ENCODE measurements at places on chromosomes 4 and X.

DNA sequence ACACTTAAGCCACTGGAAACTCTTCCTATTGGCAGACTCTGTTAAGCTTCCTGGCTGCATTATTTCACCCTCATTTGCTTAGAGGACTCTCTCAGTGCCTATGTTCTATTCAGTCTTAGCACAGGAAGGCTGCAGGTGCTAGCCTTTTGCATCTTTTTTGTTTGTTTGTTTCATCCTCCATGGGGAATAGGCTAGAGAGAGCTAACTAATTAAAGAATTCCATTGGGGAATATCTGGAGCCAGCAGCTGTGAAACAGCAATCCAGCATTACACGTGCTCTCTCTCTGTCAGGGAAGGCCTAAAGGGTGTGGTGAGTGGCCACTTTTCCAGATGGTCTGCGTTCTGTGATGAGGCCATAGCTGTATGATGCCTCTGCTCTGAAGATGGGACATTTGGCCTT is 633.6 kb downstream of the SPRY1 start:
- DNase-seq: no peak
- no peaks in the 10 kb centered on the region for H3K4me1 ChIP-seq
- peaks cover 2% of the 10 kb centered on the region for H3K27me3 ChIP-seq
- no peak overlapping the region for H3K4me3 ChIP-seq
- H3K36me3 ChIP-seq: no peaks in the 10 kb centered on the region

DNA sequence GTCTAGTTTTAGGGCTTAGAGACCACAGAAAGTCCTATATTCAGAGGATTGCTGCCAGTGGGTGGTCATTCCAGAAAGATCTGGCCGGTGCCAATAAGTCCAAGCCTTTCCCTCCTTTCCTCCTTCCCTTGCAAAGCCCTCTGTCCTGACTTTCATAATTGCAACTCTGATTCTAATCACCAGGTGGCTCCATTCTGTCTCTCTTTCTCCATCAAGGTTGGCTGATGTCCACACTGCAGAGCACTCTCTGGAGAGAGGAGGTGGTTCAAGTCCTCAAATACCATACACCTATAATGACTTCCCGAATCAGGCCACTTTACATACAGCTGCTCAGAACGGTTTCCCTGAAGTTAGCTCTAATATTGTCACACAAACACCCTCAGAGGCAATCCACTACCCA is 22.4 kb upstream of the ARMCX4 start:
- H3K27ac ChIP-seq: no peak overlapping the region
- H3K36me3 ChIP-seq: no peaks in the 10 kb centered on the region
- H3K4me3 ChIP-seq: no peak overlapping the region
- no peak for DNase-seq
- H3K4me1 ChIP-seq: no peaks in the 10 kb centered on the region

- DNase-seq: no peak
- H3K36me3 ChIP-seq: peaks cover 2% of the 10 kb centered on the region
- no peaks in the 10 kb centered on the region for H3K27me3 ChIP-seq
- no peak overlapping the region for H3K4me3 ChIP-seq
Measured at GRCh38 chr4:146261041-146261440, 46.7 kb downstream of the REELD1 start.

- H3K27me3 ChIP-seq: no peaks in the 10 kb centered on the region
- no peak overlapping the region for H3K4me3 ChIP-seq
- H3K36me3 ChIP-seq: no peaks in the 10 kb centered on the region
- no peak for DNase-seq
Measured at GRCh38 chr4:187302457-187303150, 578.9 kb upstream of the FAT1 start.

GRCh38 chr4:8278009-8278395 is 8.4 kb downstream of the HTRA3 start:
- peaks cover 2% of the 10 kb centered on the region for H3K27me3 ChIP-seq
- H3K27ac ChIP-seq: no peak overlapping the region
- no peaks in the 10 kb centered on the region for H3K4me1 ChIP-seq

GRCh38 chrX:2708021-2708420 is 16.9 kb downstream of the CD99 start:
- H3K27me3 ChIP-seq: no peaks in the 10 kb centered on the region
- no peak for DNase-seq
- H3K4me3 ChIP-seq: peak overlapping the region; percentile 18
- H3K27ac ChIP-seq: peak overlapping the region; percentile 83

DNA sequence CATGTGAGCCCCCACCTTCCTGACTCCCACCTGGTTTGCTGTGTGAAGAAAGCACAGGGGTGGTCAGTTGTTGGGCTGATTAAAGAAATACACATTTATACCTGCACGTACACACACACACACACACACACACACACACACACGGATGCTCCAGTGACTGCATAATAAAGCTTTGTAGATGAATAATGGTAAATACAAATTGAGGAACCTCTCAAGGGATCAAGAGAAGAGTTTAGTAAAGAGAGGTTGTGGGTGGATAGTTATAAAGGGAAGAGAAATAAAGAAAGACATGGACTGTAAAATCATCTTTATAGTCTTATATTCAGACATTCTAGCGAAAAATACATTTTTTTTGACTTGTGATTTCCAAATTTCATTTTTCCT is 144.1 kb downstream of the MGST2 start:
- DNase-seq: no peak
- H3K4me3 ChIP-seq: no peak overlapping the region
- H3K4me1 ChIP-seq: no peaks in the 10 kb centered on the region
- H3K27me3 ChIP-seq: peaks cover 20% of the 10 kb centered on the region
- no peak overlapping the region for H3K27ac ChIP-seq

DNA sequence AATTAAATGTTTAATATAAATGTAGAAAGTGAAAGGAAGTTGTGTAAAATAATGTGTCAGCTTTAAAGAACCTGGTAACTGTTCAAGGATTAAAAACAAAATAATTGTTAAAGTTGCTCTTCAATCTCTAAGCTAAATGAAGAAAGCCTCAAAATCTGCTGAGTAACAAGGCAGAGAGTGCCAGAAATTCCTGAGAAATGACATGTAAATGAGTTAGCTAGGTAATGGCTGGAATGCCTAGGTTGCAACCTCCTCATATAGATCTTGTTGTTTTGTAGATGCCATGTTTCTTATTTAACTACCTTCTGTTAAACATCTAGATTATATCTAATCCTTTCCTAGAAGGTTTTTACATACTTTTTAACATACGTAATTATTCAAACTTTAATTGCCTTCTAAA is 763.6 kb upstream of the AGA start:
- H3K27me3 ChIP-seq: no peaks in the 10 kb centered on the region
- no peaks in the 10 kb centered on the region for H3K4me1 ChIP-seq
- DNase-seq: no peak
- no peak overlapping the region for H3K27ac ChIP-seq
- no peaks in the 10 kb centered on the region for H3K36me3 ChIP-seq

DNA sequence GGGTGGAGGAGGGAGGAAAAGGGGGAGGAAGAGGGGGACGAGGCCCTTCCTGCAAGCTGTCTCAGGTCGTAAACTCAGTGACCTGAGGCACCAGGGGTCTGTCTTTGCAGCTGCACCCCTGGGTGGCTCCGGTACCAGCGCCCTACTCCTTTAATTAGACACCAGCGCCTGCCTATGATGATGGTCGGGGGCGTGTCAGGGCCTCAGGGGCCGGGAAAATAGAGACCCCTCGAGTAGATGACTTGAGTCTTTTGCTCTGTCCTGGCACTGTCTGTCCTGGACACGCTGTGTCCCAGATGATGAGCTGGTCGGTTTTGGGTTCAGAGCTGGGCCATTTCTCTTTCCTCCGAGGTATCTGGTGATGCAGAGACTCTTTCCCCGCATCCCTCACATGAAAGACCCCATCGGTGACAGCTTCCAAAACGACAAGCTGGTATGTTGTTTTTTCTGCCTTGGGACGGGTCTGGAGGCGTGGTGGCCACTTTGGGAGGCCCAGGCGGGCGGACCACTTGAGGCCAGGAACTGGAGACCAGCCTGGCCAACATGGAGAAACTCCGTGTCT is 11.2 kb downstream of the SLC25A6 start:
- H3K4me3 ChIP-seq: no peak overlapping the region
- no peak for DNase-seq
- H3K4me1 ChIP-seq: no peaks in the 10 kb centered on the region
- H3K36me3 ChIP-seq: peaks cover 28% of the 10 kb centered on the region
- no peak overlapping the region for H3K27ac ChIP-seq
- no peaks in the 10 kb centered on the region for H3K27me3 ChIP-seq

DNA sequence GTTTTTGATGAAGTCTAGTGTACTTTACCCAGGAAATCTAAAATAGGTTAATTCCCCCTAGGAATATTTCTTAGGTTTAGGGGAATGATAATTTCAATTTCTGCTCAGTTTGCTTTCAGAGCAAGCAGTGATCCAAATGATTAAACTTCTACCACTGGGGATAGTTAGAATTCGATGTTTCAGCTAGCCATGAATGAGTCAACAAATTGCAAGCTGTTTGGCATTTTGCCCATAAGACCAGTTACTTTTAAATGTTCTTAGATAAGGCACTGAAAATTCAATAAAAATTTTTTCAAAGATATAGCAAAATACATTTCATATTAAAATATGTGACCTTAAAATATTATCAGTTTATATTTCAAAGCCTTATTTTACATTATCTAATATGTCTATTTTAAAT is 993.6 kb downstream of the ARAP2 start:
- H3K4me1 ChIP-seq: no peaks in the 10 kb centered on the region
- H3K27ac ChIP-seq: no peak overlapping the region
- H3K4me3 ChIP-seq: no peak overlapping the region
- no peaks in the 10 kb centered on the region for H3K36me3 ChIP-seq

DNA sequence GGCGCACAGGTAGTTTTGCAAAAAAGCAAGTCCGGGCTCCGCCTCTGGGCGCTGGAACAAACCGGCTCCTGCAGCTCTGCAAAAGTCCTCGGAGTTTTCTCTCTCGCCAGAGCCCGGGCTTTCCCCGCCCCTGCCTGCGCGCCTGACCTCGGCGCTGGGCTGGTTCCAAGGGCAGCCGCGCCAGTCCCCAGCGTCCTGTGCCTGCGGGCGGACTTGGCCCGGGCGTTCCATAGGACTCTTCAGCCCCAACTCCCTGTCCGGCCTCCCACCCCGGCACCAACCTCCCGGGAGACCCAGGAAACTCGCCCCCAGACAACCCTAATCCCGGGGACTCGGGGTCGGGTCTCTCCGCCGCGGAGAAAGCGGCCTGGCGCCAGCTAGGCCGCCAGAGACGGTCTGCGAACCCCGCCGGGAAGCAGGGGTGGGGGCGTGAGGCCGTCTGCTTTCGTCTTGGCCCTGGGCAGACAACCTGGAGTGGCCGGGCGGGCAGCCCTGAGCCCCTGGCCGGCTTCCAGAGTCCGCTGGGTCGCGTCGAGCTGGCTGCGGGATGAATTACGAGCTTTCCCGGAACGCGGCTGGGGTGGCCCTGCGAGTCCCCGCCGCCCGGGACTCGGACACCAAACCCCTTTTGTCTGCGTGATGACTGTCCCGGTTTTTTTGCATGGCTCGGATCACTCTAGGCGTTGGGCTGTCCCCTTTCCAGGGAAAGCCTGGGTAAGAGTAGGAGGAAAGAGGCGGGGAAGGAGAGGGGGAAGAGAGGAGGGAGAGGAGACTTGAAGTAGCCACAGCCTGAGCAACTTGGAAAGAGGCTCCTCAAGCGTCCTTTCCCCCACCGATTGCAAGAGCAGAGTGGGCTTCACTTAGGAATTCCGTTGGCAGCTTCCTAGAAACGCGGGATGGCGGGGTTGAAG is 916 bp downstream of the MXRA5 start:
- no peak overlapping the region for H3K27ac ChIP-seq
- DNase-seq: no peak
- H3K36me3 ChIP-seq: no peaks in the 10 kb centered on the region
- peaks cover 8% of the 10 kb centered on the region for H3K27me3 ChIP-seq
- H3K4me1 ChIP-seq: no peaks in the 10 kb centered on the region
- no peak overlapping the region for H3K4me3 ChIP-seq

GRCh38 chrX:95218976-95219375 is 1465.7 kb upstream of the DIAPH2 start:
- H3K4me3 ChIP-seq: no peak overlapping the region
- DNase-seq: no peak
- H3K36me3 ChIP-seq: no peaks in the 10 kb centered on the region

GRCh38 chr4:143184217-143184502 is 557 bp upstream of the USP38 start:
- no peak for DNase-seq
- H3K4me1 ChIP-seq: peaks cover 30% of the 10 kb centered on the region
- peak overlapping the region; percentile 91 for H3K4me3 ChIP-seq
- H3K27ac ChIP-seq: peak overlapping the region; percentile 93

DNA sequence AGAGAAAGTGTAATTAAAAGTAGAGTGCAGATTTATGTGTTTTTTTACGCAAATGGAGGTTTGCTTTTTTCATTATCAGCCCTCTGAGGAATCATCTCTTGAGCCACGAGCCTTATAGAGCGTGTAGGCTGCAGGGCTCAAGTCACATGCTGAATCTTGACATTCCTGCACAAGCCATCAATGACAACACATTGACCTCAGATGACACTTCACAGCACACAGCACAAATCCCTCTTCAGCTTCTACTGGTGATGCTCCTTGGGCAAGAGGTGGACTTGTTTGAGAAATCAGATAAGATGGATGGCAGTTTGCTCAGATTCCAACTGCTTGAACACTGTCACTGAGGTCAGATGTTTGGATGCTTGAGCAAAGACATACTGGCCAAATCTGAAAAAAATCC is 250.6 kb downstream of the SNCA start:
- DNase-seq: no peak
- H3K27ac ChIP-seq: no peak overlapping the region
- H3K4me1 ChIP-seq: no peaks in the 10 kb centered on the region
- H3K27me3 ChIP-seq: peaks cover 16% of the 10 kb centered on the region

GRCh38 chr4:23412701-23413100 is 477.1 kb downstream of the PPARGC1A start:
- H3K27me3 ChIP-seq: no peaks in the 10 kb centered on the region
- no peaks in the 10 kb centered on the region for H3K4me1 ChIP-seq
- H3K27ac ChIP-seq: no peak overlapping the region
- no peak for DNase-seq

DNA sequence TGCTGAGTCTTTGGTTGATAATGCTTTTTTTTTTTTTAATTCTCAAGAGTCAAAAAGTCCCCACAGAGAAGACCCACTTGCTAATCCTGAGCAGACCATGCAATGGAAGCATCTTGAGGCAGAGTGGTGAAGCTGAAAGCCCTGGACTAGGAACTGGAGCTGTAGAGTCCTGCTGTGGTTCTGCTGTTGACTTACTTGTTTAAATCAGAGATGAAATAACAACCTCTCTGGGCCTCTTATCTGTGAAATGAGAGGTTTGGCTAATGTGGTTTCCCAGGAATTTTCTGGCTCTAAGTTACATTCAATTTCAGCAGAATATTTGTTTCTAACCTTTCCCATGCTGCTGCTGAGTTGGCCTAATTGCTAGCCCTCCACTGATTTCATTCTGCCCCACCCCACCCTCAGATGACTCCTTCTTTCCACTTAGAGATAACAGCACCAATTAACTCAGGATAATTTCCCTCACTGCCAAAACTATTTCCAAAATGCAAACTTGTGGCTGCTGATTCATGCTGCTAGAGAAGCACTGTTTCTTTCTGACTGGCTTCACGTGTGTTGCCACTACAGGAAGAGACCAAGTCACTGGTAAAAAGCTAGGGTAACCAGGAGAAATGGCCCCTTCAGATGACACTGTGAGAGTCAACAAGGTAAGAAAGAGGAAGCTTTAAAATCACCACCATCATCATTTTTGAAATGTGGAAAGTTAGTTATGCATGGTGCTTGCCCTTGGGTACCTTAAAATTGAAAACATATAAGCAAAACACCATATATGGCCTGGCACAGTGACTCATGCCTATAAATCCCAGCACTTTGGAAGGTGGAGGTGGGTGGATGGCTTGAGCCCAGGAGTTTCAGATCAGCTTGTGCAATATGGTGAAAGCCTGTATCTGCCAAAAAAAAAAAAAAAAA is 326.4 kb downstream of the DCHS2 start:
- no peaks in the 10 kb centered on the region for H3K27me3 ChIP-seq
- no peaks in the 10 kb centered on the region for H3K36me3 ChIP-seq
- no peaks in the 10 kb centered on the region for H3K4me1 ChIP-seq
- H3K4me3 ChIP-seq: no peak overlapping the region

Data from T-helper 2 cell treated with Interferon-gamma antibody and Interleukin-4, amounts not matched to agents 5 μg/mL and 100 μg/mL, for 36 hours (primary cell).